ENCODE measurements at places on chromosomes 16 and 17.

DNA sequence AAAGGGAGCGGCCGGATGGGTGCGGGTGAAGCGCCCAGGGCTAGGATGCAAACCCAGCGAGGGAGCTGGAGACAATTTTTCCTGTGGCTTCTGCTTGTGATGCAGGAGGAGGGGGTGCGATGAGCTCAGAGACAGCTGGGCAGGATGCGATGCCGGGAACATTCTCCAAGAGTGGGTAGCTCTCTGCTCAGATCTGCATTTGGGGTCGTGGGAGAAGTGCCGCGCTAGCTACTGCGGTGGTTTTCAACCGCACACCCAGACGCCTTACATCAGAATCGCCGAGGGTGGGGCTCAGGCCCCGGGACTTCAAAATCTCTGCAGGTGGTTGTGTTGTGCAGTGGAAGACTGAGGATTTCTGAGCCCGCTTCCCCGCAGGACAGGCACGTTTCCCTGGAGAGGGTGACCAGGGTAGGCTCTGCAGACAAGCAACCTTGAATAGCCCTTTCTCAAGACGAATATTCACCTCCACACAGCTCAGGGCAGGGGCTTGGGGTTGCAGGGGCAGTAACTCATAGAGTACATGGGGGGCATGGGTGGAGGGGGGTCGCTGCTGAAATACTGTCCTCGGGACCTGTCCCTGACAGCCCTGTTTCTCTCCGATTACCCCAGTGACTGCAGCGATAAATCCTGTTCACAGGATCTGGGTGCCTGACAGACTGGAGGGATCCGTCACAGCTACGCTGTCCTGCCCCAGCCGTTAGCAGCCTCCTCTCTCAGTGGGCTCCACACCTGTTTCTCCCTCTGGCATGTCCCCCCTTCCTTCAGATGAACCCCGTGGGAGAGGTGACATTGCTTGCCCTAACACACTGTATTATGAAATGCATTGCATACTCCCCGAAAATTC lies 63.3 kb downstream of the HAPSTR1 start:
- DNase-seq, result no peak

DNA sequence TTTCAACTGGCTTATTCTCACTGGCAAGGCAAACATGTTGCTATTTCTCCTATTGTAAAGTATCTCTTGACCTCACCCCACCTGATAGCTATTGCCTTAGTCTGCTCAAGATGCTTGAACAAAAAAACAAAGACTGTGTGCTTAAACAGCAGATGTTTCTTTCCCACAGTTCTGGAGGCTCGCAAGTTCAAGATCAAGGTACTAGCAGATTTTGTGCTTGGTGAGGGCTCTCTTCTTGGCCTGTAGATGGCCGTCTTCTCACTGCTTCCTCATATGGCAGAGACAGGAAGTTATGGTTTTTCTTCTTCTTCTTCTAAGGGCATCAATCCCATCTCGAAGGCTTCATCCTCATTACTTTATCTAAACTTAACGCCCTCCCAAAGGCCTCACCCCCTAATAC lies 109.7 kb upstream of the CLEC3A start:
- no peak for DNase-seq

GRCh38 chr16:4660454-4661007 lies 32.8 kb upstream of the NUDT16L1 start:
- DNase-seq, result peak; percentile 32

DNA sequence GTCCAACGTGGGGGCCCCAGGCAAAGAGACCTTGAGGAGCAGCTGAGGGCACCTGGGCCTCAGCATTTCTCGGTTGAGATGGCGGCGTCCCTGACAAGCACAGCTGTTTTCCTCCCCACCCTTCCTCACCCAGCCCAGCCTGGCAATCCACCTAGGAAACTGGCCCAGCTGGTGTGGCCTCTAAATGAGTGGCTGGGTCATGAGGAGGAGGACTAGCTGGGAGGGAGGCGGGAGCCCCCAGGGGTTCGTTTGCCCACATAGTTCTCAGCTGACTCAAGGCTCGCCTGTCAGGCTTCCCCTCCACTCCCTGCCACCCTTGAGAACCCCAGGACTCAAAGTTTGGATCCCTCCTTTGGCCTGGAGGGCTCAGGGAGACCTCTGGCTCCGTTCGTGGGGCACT lies 5.9 kb downstream of the RNF222 start:
- DNase-seq, result peak; percentile 49

DNA sequence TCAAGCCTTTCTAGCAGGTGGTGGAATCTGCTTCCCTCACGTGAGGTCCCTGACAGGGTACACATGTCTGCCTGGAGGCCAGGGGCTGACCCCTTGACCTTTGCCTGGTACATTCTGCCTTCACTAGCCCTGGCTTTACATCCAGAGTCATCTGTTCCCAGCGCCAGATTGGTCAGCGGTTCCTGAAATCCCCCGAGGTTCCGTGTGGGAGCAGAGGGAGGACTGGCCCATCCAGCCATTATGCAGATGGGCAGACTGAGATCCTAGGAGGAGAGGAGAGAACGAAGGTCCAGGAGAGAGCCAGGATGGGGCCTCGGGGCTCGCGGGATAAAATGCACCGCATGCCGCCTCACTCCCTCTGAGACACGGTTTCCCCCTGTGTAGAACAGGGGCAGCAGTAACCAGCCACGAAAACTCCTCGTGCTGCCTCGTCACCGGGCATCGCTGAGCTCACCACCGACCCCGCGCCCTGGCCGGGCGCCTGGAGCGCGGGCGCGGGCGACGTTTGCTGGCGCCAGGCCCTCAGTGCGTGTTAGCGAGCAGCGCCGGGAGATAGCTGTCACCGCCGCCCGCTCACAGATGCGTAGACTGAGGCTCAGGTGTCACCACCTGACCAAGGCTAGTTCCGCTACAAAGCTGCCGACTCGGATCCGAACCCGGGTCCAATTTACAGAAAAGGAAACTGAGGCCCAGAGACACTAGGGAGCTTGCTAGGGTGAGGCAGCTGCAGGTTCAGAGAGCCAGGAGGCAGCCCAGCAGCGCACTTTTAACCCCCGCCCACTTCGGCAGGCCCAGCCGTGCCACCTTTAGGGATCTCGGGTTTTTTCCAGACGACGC lies 811 bp upstream of the MAP2K3 start:
- DNase-seq, result peak; percentile 87

GRCh38 chr17:1953831-1954230 lies 71.3 kb downstream of the RTN4RL1 start:
- DNase-seq, result no peak

- peak; percentile 71 for DNase-seq
Observed at GRCh38 chr16:57061084-57061905, 31.1 kb upstream of the CPNE2 start.

DNA sequence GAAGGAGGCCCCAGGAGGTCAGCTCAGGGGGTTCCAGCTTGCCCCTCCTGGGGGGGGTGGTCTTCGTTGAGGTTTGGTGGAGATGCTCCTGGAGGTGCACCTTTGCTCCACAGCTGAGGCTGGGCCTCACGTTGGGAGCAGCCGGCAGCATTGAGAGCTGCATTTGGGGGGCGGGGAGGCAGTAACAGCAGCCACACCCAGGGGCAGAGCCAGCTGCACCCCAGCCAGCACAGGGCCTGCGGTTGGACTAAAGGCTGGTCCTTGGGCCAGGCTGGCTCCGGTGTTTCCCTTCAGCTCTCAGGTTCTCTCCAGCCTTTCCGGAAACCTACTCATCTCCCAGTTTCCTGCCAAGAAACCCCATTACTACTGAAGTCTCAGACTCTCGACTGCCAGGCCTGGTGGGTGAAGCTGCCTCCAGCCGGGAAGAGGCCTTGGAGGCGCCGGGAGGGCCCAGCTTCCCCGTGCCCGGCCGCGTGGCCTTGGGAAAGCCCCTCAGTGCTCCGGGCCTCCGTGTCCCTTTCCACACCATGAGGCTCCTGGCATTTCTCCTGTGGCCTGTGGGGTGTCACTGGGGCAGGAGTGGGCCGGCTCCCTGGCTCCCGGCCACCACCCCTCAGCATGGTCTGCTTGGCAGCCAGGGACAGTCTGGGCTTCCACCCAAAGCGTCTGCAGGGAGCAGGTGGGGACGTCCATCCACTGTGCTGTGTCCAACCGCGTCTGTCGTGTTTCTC lies 14.0 kb upstream of the BAIAP2 start:
- DNase-seq, result peak; percentile 47

DNA sequence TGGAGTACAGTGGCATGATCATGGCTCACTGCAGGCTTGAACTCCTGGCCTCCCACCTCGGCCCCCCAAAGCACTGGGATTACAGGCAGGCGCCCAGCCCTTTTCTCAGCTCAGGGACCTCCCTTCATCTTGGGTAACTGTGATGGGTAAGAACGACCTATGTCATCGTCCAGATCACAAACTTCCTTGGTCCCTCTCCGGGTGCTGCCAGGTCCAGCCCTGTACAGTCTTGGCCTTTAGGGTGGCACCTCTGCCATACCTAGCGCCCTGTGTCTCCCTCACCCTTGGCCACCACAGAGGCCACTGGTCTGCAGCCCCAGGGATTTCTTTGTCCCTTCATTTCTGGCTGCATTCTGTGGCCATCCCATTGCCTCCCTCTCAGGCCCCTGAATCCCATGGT lies 29.7 kb upstream of the ZFP90 start:
- no peak for DNase-seq

GRCh38 chr17:69445132-69445531 lies 30.6 kb downstream of the MAP2K6 start:
- no peak for DNase-seq

Measured in foreskin fibroblast (primary cell).